ENCODE measurements at places on chromosomes 3 and 15.

DNA sequence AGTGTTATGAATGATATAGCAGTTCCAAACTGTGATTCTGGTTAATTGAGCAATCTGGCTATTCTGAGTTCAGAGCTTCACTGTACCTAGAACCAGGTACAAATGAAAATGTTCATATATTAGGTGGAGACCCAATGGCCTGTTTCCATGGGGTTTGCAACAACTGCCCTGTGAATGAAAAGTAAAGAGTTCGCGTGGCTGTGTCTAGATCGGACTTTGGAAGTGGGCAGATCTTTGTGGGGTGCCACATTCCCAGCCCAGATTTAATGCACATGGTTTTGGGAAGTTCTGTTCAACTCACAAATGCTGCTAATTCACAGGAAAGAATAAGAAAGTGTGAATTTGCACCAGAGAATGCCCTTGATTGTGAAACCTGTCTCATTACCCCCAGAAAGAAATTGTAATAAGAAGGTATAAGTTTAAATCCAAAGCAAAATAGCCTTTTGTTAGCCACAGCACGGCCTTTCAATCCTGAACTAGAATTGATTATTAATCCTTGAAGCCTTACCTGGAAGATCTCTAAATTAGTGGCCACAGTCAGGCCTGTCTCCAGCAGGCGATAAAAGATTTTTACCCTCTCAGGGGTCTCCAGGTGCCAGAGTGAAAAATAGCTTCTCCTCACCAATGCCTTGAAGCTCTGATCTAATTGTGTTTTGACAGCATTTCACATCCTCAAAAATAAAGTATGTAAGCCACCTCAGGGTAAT, 22.6 kb downstream of the WHAMM start:
- no peak for DNase-seq

DNA sequence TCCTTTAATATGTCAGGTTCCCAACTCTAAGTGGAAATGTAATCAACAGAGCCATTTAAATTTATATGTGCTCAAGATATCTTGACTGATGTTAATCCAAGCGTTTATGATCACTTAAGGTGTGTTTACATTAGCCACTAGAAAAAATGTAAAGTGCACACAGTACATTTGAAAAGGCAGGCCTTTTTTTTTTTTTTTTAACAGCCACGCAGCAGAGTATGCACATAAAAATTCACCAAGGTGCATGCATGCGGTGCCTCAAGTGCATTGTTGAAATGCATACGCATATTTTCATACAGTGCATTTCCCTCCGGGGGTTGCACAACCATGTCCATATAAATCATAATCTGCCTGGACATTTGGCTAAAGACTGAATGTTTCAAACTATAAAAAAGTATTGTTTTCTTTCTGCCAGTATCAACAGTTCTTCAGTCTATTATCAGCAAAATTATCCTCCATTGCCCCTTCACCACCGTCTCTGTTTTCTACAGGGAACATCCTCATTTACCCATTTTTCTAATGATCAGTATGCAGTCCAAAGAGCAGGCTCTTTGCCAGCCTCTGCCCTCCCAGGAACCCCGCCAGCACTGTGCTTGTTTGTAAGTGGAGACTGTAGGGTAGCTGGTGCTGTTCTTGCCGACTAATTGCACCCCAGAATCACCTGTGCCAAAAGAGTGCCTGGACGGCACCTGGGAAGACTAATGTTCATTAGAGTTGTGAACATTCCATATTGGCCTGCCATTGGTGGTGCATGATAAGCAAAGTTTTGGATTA, 611.2 kb upstream of the CFAP20DC start:
- no peak for DNase-seq

- DNase-seq: no peak
These were observed 37.0 kb downstream of the ABHD2 start for GRCh38 chr15:89125088-89125826.

DNA sequence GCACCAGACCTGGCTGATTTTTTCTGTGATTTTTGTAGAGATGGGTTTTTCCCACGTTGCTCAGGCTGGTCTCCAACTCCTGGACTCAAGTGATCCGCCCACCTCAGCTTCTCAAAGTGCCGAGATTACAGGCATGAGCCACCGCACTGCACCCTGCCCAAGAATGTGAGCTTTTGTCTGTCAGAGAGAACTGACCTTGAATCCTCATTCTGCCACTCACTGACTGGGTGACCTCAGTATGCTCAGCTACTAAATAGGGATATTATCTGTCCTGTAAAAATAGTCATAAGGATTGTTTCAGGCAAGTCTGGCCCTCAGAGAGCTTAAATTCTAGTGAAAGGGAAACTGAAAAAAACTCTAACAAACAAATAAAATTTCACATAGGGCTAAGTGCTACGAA, 2.1 kb upstream of the RFT1 start:
- no peak for DNase-seq

GRCh38 chr3:133377396-133377795, 22.5 kb upstream of the BFSP2 start:
- no peak for DNase-seq

Measured in tibial nerve (tissue), 4 donors.